A549 treated with CpdA at 1 μM for 4 hours (cell line): ENCODE measurements at places on chromosomes 1 and 21. TPM values are rescaled to one million over a fixed set of nuclear protein-coding genes. Genes with fewer than 3 reads are reported as not detected.

FCGR3A gene
- total RNA-seq = not detected in 5 replicates

NFIA gene
- 4.1 to 5.7 TPM (median 5.6 TPM) in 5 replicates for total RNA-seq

CENPL gene
- 10.2 to 12.4 TPM (median 11.4 TPM) in 5 replicates for total RNA-seq

EFNA3 gene
- total RNA-seq = 2.3 to 5.0 TPM (median 4.7 TPM) in 5 replicates

TLCD4 gene
- 8.1 to 12.2 TPM (median 8.7 TPM) in 5 replicates for total RNA-seq

PRR9 gene
- total RNA-seq = not detected in 5 replicates

NUDT4B gene
- 0.22 to 1.0 TPM (median 0.85 TPM) in 3 of 5 replicates, not detected in the others for total RNA-seq
